ENCODE measurements at places on chromosomes 6 and 20.

- DNase-seq = no peak
These were observed 100.5 kb downstream of the QRSL1 start for GRCh38 chr6:106729841-106730240.

- DNase-seq = no peak
These were observed 12.4 kb upstream of the SIRPB1 start for GRCh38 chr20:1632178-1632577.

- no peak for DNase-seq
These were observed 1.8 kb downstream of the AARS2 start for GRCh38 chr6:44311304-44311703.

DNA sequence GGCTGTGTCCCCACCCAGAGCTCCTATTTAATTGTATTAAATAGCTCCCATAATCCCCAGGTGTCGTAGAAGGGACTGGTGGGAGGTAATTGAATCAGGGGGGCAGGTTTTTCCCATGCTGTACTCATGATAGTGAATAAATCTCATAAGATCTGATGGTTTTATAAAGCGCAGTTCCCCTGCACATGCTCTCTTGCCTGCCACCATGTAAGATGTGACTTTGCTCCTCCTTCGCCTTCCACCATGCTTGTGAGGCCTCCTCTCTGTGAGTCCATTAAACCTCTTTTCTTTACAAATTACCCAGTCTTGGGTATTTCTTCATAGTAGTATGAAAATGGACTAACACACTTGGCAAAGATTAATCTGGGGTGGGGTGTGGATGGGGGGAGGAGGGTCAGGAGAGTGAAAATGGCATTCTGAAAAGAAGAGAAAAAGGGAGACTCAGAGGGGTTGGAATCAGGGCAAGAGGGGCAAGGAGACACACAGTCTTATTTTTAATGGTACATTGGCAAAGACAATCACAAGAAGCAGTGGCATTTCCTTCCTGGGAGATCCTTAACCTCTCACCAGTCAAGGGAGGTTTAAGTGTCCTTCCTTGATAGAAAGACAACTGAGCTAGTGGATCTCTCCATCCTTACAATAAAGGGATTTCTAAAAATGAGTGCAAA, 37.5 kb upstream of the NOX3 start:
- DNase-seq = no peak

- no peak for DNase-seq
These were observed 5.5 kb downstream of the ENPP3 start for GRCh38 chr6:131642565-131642964.

DNA sequence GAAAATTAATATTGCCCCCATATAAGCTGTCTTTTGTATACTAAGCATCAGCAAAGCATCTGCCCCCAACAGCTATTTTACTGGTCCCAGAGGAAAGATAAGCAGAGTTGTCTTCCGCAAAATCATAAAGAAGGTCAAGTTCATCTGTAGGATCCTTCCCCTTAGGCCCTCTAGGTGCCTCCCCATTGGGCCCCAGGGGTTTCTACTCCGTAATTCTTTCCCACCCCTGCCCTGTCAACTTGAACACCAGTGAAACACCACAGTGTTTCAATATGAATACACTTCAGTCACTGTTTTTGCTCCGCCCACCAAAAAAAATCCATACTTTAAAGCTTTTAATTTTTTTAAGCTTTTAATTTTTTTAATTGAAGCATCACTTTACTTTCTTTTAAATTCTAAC, 159.2 kb downstream of the ATXN1 start:
- no peak for DNase-seq

- DNase-seq = no peak
These were observed 79.7 kb downstream of the SYNJ2 start for GRCh38 chr6:158061361-158061708.

All from right renal cortex interstitium (tissue), 3 donors.